Activated CD8-positive, alpha-beta memory T cell treated with anti-CD3 and anti-CD28 coated beads for 4 hours (primary cell): ENCODE measurements at places on chromosomes 12 and 14.

GRCh38 chr12:32476446-32476845 lies 77.1 kb downstream of the FGD4 start:
- no peak for DNase-seq

- DNase-seq, result no peak
Measured at GRCh38 chr12:12020762-12021161, 50.0 kb upstream of the BCL2L14 start.

GRCh38 chr14:32986791-32987540 lies 48.3 kb downstream of the NPAS3 start:
- no peak for DNase-seq

DNA sequence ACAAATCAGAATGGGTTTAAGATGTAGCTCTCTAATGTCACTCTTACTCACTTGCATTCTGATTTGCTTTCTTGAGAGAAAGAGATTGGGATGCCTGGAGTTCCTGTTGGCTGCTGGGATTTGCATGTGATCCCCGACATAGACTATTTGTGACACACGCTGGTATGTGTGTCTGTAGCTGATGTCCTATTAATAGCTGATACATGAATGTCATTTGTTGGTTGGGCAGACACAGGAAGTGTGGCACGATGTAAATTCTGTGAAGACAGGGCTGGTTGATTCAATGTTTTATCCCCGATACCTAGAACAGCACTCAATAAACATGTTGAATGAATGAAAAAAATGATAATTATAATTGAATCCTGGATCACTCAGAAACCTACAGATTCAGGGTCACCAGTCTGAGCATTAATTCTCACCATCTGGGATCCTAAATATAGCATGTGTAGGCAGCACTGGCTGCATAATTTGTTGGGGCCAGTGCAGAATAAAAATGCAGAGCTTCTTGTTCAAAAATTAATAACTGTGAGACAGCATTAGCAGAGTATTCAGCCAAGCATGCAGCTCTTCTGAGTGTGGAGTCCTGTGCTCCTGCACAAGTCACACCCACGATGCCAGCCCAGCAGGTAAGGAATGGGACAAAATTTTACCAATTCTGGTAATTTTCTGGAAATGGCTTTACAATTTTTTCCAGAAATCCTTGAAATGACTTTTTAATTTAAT lies 35.5 kb upstream of the SOCS2 start:
- no peak for DNase-seq

DNA sequence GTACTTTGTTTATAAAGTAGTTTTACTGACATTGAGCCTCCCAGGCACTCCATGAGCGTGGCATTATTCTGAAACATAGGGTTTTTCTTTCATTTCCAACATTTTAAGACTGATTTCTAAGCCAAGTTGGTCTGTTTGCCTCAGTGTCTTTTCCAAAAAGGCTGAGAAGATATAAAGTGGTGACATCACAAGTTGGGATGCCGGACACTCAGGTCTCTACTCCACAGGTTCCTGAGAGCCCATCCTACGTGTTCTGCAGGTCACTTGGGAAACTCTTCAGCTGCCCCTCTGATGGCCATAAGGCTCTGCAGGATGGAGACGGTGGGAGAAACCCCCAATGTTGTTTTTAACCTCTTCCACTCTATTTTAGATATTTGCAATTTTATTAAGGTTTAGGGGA lies 6.0 kb downstream of the RFX4 start:
- DNase-seq, result no peak

DNA sequence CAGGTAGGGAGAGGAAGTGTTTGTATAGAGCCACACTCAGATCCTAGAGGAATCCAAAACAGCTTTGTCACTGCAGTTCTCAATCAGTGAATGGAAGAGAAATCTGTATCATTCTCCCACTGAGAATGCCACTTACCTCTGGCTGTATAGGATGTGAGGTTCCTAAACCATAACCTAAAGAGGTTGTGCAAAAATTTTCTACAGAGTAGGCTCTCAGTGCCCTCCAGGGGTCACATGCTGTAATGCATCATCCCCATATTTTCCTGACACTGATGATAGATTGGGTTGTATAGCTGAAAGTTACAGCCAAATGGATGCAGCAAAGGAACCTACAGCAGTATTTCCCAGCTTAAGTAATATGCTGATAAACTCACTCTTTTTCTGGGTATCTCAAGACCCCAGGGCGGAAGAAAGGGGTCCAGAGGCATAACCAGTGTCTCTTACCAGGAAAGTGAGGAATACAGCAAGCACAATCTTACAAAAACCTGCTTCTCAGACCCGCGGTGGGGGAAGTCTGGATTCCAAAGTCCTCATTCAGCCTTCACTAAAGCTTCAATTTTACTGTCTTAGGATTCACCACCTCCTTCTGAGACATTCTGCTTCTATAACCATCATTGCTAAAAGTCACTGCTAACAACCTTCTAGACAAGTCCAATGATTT lies 3.8 kb downstream of the BCDIN3D start:
- no peak for DNase-seq

GRCh38 chr12:113173081-113173698 lies 12.1 kb downstream of the DDX54 start:
- DNase-seq, result no peak

DNA sequence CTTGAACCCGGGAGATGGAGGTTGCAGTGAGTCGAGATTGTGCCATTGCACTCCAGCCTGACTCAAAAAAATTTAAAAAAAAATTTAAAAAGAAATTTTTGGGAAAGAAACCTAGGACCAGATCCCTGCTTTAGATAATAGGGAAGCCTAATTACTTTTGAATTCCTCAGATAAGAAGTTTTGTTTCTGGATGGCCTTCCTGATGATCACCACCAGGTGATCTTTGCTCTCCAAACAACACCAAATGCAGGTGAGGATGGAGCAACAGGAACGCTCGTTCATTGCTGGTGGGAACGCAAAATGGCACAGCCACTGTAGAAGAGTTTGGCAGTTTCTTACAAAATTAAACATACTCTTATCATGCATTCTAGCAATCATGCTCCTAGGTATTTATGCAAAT lies 28.5 kb upstream of the KLC1 start:
- DNase-seq, result no peak

DNA sequence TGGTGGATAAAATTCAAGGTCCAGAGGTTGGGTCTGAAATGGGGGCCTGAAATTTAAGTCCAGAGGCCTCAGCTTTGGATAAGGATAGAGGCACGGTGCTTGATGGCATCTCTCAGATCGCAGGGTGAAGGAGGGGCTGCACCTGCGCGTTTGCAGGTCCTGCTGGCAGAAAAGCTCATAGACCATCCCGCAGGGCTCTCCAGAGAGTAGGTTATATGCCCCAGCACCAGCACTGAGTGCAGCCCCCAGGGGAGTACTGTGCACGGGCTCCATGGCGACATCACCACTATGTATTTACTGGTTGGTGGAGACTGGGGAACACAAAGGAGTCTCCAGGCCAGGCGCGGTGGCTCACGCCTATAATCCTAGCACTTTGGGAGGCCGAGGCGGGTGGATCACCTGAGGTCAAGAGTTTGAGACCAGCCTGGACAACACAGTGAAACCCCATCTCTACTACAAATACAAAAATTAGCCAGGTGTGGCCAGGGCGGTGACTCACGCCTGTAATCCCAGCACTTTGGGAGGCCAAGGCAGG lies 4.3 kb upstream of the CD63 start:
- no peak for DNase-seq

- no peak for DNase-seq
Measured at GRCh38 chr12:19947344-19947743, 421.0 kb upstream of the PDE3A start.

- DNase-seq, result no peak
Measured at GRCh38 chr12:30782316-30783173, 27.8 kb upstream of the CAPRIN2 start.

- DNase-seq, result no peak
Measured at GRCh38 chr12:84480803-84481202, 431.8 kb downstream of the SLC6A15 start.

DNA sequence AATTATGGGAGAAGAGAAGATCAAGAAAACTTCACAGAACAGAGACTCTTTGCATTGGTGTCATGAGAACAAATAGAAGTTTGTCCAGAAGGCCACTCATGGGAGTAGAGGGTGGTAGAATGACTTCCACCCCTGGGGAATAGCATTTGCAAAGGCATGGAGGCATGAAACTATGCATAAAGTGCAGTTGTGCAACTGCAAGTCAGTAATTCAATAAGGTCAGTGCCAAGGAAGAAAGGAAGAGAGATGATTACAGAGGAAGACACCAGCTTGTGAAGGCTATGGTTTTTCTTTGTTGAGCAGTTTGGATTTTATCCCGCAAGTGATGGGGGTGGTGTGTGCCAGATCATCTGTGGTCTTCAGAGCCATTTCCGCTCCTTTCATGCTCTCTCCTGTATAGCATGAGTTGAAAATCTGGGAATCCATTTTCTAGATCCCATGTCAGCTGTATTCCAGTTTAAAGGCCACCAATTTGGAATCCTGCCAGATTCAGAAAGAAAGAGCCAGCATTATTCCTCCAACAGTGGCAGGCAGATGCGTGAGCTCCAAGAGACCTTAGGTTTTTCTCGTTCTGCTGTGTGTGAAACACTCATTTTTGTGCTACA lies 67.6 kb upstream of the GRIN2B start:
- no peak for DNase-seq

DNA sequence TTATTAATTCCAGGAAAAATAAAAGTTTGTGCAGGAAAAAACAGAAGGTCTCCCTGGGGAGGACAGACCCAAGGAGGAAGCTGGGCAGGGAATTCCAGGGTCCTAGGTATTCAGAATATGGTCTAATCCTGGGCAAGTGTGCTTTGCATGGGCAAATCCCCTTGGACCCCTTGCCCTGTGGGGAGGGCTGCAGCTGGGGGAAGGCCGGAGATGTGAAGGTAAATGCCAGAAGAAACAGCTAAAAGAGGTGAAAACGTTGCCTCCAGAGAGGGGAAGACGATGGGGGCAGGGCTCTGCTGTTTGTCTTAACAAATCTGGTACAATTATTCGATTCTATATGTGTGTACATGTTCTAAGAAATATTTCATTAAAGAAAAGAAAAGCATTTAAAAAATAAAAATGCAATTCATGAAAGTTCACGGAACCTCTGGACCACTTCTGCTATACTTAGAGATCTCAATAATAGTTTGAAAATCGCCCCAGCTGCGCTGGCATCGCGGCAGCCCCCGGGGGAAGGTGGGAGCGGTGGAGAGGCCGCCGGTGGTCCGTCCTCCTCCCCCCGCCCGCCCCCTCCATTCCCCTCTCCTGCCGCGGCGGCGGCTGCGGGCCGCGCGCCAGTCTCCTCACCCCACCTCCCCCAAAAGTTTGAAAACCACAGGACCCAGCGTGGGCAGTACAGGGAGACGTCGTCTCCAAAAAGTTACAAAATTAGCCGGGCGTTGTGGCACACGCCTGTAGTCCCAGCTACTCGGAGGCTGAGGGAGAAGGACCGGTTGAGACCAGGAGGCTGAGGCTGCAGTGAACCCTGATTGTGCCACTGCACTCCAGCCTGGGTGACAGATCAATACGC lies 1.5 kb upstream of the PRPF40B start:
- DNase-seq, result no peak

- no peak for DNase-seq
Measured at GRCh38 chr12:104165801-104166200, 27.8 kb upstream of the NFYB start.

DNA sequence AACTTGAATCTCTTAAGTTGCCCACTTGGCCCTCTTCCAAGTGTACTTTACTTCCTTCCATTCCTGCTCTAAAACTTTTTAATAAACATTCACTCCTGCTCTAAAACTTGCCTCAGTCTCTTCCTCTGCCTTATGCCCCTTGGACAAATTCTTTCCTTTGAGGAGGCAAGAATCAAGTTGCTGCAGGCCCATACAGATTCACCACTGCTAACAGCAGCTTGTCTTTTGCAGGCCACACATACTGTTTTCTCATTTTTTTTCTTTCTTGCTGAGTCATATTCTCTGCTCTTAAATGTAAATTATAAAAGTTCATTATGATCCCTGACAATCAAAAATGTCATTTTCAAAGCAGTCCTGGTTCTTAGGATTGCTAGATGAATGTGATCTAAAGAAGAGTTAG lies 1820.8 kb upstream of the FLRT2 start:
- DNase-seq, result no peak

DNA sequence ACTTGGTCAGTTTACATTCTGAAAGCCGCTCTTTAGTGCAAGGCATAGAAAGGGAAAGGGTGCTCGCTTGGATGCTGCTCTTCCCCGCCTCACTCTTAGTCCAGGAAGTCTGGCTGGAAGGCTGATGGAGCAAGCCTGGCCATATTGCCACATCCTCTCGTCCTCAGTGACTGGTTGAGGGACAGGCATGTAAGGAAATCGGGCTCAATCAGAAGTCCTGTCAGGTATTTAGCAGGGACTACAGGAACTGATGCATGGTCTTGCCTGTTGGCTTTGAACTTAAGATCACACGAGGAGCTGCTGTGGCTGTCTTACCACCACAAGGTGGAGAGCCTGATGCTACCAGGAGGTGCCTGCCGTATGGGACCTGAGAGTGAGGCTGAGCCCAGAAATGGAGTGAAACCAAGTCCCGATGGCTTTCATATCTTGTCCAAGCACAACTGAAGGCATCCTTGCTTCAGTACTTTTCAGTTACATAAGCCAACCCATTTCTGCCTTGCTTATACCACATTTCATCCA lies 10.7 kb upstream of the C12orf75 start:
- DNase-seq, result no peak

- no peak for DNase-seq
Measured at GRCh38 chr14:81366884-81367283, 33.2 kb downstream of the STON2 start.

GRCh38 chr12:47223848-47224213 lies 144.1 kb upstream of the AMIGO2 start:
- DNase-seq, result no peak

DNA sequence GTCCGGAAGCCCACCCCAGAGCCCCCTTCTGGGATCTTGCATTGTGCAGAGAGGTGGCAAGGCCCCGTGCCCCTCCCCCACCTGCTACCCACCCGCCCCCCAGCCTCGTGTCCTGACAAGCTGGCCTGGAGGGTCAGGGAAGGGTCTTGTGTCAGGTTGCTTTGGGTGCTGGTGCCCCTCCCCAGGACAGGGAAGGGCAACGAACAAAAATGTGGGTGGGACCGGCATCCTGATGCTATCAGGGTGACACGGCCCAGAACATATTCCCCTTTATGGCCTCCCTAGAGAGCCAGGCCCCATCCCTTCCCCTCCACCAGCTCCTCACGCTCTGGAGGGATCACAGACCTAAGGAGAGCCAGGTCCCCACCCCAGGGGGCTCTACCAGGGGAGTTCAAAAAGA lies 38.7 kb upstream of the TMEM179 start:
- no peak for DNase-seq
